ENCODE measurements at places on chromosomes 6 and 20. TPM values are rescaled to one million over a fixed set of nuclear protein-coding genes. Genes with fewer than 3 reads are reported as not detected.

MAP7 gene
- total RNA-seq: 3.3 TPM

CTCFL gene
- total RNA-seq: not detected

GRM1 gene
- 0.07 TPM for total RNA-seq

WFDC5 gene
- total RNA-seq: not detected

HSPA12B gene
- not detected for total RNA-seq

APMAP gene
- 110 TPM for total RNA-seq

DNPH1 gene
- 15.1 TPM for total RNA-seq

BEND3 gene
- 3.7 TPM for total RNA-seq

IGF2R gene
- 173 TPM for total RNA-seq

SLC52A3 gene
- 0.09 TPM for total RNA-seq

ZFP57 gene
- total RNA-seq: 0.36 TPM

RWDD2A gene
- 4.9 TPM for total RNA-seq

WFDC12 gene
- not detected for total RNA-seq

TMEM200A gene
- total RNA-seq: 14.9 TPM

PET117 gene
- 10.7 TPM for total RNA-seq

TP53TG5 gene
- not detected for total RNA-seq

PXDC1 gene
- total RNA-seq: 58.2 TPM

YTHDF1 gene
- total RNA-seq: 98.9 TPM

WFDC10B gene
- total RNA-seq: not detected

TCP11 gene
- total RNA-seq: not detected

HEY2 gene
- 1.0 TPM for total RNA-seq

AGER gene
- total RNA-seq: 9.9 TPM

LY6G5B gene
- total RNA-seq: 17.5 TPM

SCRT2 gene
- total RNA-seq: not detected

ARMH2 gene
- total RNA-seq: not detected

WTAP gene
- total RNA-seq: 84.7 TPM

GLO1 gene
- total RNA-seq: 154 TPM

DLK2 gene
- 0.68 TPM for total RNA-seq

GMEB2 gene
- 10.7 TPM for total RNA-seq

TMEM151B gene
- total RNA-seq: 0.09 TPM

SLC32A1 gene
- total RNA-seq: not detected

KLHDC3 gene
- 69.6 TPM for total RNA-seq

TINAG gene
- not detected for total RNA-seq

ETV7 gene
- total RNA-seq: 2.4 TPM

All from astrocyte (in vitro differentiated cells and primary cell).